ENCODE measurements at places on chromosomes 5 and 9. TPM values are rescaled to one million over a fixed set of nuclear protein-coding genes. Genes with fewer than 3 reads are reported as not detected.

The KIAA1191 gene
- 99.0 TPM for total RNA-seq

The N4BP3 gene
- total RNA-seq: 5.2 TPM

The SARDH gene
- total RNA-seq: 5.6 TPM

The CSF1R gene
- 0.17 TPM for total RNA-seq

The TMEM215 gene
- not detected for total RNA-seq

The NTNG2 gene
- 2.5 TPM for total RNA-seq

The ADAMTS12 gene
- total RNA-seq: 0.05 TPM

The AQP3 gene
- total RNA-seq: 5.5 TPM

Measured in HCT116 (cell line).